Muscle of leg (tissue), 16 donors: ENCODE measurements at places on chromosomes 7 and 10.

GRCh38 chr7:27213433-27214238, 13.7 kb upstream of the HOXA13 start:
- no peak for DNase-seq

DNA sequence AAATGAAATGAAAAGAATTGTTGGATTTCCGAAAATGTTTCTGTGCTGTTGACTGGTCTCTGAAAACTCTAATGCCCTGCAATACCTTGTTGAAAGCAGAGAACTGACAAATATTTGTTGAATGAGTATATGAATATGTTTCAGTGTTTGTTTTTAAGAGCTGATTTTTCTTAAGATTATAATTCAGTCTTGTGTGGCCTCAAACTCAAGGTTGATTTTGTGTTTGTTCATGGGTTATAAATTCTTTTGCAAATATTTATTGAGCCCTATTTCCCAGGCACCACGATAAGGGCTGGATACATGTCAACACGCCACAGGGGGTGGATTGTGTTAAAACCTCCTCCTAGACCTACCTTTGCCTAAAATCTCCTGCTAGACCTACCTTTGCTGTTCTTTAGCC, 203.9 kb upstream of the PLPP4 start:
- no peak for DNase-seq

DNA sequence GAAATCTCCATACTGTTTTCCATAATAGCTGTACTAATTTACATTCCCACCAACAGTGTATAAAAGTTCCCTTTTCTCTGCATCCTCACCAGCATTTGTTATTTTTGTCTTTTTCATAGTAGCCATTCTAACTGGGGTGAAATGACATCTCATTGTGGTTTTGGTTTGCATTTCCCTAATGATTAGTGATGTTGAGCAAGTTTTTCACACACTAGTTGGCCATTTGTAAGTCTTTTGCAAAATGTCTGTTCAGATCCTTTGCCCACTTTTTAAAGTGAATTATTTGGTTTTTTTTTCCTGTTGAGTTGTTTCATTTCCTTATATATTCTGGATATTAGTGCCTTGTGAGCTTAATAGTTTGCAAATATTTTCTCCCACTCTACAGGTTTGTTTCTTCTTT, 101.0 kb upstream of the NFE2L3 start:
- no peak for DNase-seq

GRCh38 chr7:83119494-83119893, 43.2 kb downstream of the PCLO start:
- DNase-seq = no peak

- DNase-seq = peak; percentile 9
Measured at GRCh38 chr10:14163377-14164086, 167.2 kb downstream of the FRMD4A start.

GRCh38 chr10:104337985-104338735, at the start of gene ITPRIP:
Gene ITPRIP, minus strand, starts transcription at chr10:104338465. Its CDS starts 22,414 bp downstream, at chr10:104316051.
- DNase-seq = peak; percentile 92

- DNase-seq = no peak
Measured at GRCh38 chr7:123712619-123713018, 36.2 kb downstream of the WASL start.
